Activated CD4-positive, alpha-beta T cell treated with anti-CD3 and anti-CD28 coated beads, Interleukin-2, amount 10 ng/mL, durations not matched to agents 24 days and 14 days (primary cell): ENCODE measurements at places on chromosomes 16 and 17. TPM values are rescaled to one million over a fixed set of nuclear protein-coding genes. Genes with fewer than 3 reads are reported as not detected.

DNA sequence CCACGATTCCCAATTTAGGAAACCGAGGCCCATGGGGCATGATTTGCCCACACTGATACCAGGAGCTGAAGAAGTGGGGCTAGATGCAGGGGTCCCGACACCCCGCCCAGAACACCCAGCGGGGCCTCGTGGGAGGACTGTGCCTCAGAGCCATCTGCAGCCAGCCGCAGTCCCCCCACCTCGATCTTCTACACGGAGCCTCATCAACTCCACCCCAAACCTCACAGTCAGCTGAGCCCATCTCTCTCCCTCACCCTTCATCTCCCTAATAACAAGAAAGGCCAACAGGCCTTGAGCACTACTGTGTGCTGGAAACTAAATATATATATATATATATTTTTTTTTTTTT lies 4.2 kb downstream of the ITGAE start:
- H3K36me3 ChIP-seq = no peaks in the 10 kb centered on the region
- peak overlapping the region; percentile 43 for H3K4me3 ChIP-seq
- peaks cover 31% of the 10 kb centered on the region for H3K4me1 ChIP-seq
- no peak for DNase-seq
- H3K27me3 ChIP-seq = no peaks in the 10 kb centered on the region
- H3K27ac ChIP-seq = peak overlapping the region; percentile 34

DNA sequence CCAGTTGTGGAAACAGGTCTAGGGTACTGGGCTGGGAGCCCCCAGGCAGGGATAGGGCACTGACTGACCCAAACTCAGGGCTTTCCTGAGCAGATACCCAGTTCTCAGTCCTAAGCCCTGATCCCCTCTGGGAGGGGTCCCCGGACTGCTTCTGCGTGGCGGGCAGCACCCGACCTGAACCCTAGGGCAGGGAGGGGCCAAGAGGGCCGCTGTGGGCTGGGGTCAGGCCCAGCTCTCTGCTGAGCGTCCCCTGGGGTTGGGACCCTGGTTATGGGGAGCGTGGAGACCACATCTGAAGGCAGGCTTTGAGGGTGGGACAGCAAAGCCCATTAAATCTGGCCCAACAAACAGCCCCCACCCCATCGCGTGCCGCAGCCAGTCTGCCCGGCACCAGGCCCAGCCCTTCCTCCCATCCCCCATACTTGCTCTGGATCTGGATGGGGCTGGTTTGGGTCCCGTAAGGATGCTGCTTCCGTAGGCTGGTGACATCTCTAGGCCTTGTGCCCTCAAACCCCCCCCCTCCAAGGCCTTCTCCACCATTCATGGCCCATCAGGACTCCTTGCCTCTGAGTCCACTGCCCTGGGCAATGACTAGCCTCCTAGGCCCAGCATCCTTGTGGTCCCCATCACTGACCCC lies 691 bp upstream of the FAM83G start:
- peaks cover 5% of the 10 kb centered on the region for H3K36me3 ChIP-seq
- peak overlapping the region; percentile 72 for H3K4me3 ChIP-seq
- H3K4me1 ChIP-seq = peaks cover 21% of the 10 kb centered on the region
- DNase-seq = no peak
- peak overlapping the region; percentile 69 for H3K27ac ChIP-seq

- no peak overlapping the region for H3K27ac ChIP-seq
- H3K4me3 ChIP-seq = no peak overlapping the region
Observed at GRCh38 chr16:88602091-88602490, 31.9 kb downstream of the ZC3H18 start.

DNA sequence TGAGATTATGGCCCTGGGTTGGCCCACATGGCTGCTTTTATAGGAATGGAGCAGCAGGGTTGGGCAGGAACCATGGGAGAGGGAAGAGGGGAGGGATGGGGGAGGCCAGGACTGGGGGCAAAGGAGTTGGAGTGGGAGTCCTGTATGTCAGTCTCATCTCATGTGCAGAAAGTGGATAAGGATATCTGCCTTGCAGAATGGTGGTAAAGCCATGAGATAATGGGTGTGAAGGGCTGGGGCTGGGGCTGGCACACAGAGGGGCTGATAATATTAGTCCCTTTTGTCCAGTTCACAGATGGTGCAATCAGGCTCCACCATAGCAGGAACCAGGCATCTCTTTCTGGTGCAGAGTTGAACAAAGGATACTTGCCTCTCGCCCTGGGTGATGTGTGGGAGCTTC lies 101.3 kb downstream of the MRM1 start:
- H3K27me3 ChIP-seq = peaks cover 41% of the 10 kb centered on the region
- no peak overlapping the region for H3K4me3 ChIP-seq
- H3K4me1 ChIP-seq = no peaks in the 10 kb centered on the region
- no peak overlapping the region for H3K27ac ChIP-seq
- DNase-seq = no peak

GRCh38 chr16:49307176-49307575 lies 25.5 kb upstream of the CBLN1 start:
- no peak overlapping the region for H3K4me3 ChIP-seq
- H3K27ac ChIP-seq = no peak overlapping the region
- no peak for DNase-seq
- H3K36me3 ChIP-seq = no peaks in the 10 kb centered on the region

DNA sequence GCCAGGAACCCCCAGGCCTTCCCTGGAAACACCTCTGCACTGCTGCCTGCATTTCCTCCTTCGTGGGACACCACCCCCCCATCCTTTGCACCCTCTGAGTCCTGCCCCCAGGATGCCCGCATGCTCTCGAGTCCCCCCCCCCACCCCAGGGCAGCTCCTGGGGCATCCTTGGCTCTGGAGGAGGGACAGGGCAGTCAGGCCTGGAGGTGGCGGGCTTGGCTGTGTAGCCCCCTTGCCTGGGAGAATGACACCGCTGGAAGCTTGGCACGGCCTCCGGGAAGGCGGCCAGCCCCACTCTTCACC lies 98.9 kb upstream of the GSE1 start:
- no peaks in the 10 kb centered on the region for H3K4me1 ChIP-seq
- no peak overlapping the region for H3K27ac ChIP-seq
- no peaks in the 10 kb centered on the region for H3K27me3 ChIP-seq

DNA sequence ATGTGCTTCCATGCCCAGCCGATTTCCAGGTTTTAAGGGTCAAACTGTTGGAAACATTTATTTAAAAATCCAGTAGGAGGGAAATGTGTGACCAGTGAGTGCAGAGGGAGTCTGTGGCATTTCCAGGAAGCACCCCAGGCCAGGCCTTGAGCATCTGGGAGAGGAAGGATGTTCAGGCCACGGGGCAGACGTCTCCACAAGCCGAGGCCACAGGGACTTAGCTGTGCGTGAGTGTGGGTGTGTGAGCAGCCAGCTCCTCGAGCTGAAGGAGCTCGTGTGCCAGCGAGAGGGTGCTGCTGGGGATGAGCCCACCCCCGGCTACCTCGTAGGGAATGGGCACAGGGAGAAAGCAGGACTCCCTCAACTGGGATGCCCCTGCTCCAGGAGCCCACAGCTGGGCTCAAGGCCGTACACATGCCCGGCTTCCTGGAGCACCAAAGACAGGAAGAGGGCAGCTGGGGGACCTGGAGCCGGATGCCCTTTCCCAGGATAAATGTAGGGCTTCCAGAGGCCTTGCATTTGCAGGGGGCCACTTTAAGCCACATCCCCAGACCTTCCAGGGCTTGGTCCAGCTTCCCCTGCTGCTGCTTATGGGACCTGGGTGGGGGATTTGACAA lies 12.5 kb downstream of the NPTX1 start:
- no peaks in the 10 kb centered on the region for H3K4me1 ChIP-seq
- no peak overlapping the region for H3K4me3 ChIP-seq
- H3K27me3 ChIP-seq = peaks cover 35% of the 10 kb centered on the region

DNA sequence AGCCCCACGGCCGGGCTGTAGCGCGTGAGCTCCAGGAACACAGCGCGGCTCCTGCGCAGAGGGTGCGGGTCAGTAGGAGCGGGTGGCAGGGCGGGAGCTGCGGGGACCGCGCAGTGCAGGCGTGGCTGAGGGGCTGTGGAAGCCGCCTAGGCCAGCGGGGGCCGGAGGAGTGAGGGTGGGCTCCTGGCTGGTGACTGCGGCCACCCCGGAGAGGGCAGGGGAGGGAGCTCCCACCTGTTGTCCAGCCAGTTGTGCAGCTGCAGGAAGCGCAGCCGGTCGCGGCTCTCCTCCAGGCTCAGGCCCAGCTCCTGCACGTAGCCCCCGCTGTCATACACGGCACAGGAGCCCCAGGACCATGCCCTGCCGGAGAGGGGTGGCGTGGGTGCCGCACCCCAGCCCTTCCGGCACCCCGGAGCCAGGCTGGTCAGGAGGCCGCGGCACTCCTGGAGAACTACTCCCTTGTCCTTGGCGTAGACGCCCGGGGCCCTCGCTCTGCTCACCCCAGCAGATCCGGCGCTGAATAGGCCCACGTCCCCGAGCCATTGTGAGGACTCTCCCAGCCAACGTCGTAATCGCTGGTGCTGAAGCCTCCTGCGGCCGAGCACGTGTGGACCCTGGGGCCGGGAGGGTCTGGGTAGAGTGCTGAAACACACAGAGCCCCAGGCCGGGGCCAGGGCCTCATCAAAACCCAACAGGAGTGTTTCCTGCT lies 43.9 kb downstream of the TSC2 start:
- DNase-seq = no peak
- H3K27ac ChIP-seq = no peak overlapping the region
- H3K4me3 ChIP-seq = no peak overlapping the region

GRCh38 chr16:70752426-70752825 lies 48.5 kb downstream of the VAC14 start:
- H3K4me1 ChIP-seq = peaks cover 19% of the 10 kb centered on the region
- no peak overlapping the region for H3K4me3 ChIP-seq
- peak overlapping the region; percentile 20 for H3K27ac ChIP-seq
- H3K27me3 ChIP-seq = no peaks in the 10 kb centered on the region

- H3K4me1 ChIP-seq = peaks cover 39% of the 10 kb centered on the region
- H3K4me3 ChIP-seq = no peak overlapping the region
- H3K36me3 ChIP-seq = peaks cover 7% of the 10 kb centered on the region
- no peaks in the 10 kb centered on the region for H3K27me3 ChIP-seq
- no peak overlapping the region for H3K27ac ChIP-seq
Observed at GRCh38 chr16:23502466-23502865, 7.8 kb downstream of the GGA2 start.

- H3K4me3 ChIP-seq = no peak overlapping the region
- no peak for DNase-seq
- H3K27me3 ChIP-seq = no peaks in the 10 kb centered on the region
- no peak overlapping the region for H3K27ac ChIP-seq
- no peaks in the 10 kb centered on the region for H3K36me3 ChIP-seq
Observed at GRCh38 chr16:66161942-66162341, 204.5 kb upstream of the CDH5 start.

GRCh38 chr17:81576621-81577277 lies 24.6 kb upstream of the FAAP100 start:
- DNase-seq = no peak
- H3K36me3 ChIP-seq = peaks cover 42% of the 10 kb centered on the region
- no peak overlapping the region for H3K27ac ChIP-seq
- H3K4me1 ChIP-seq = peaks cover 10% of the 10 kb centered on the region
- H3K4me3 ChIP-seq = no peak overlapping the region

GRCh38 chr16:50520451-50521245 lies 27.5 kb upstream of the NKD1 start:
- H3K27me3 ChIP-seq = peaks cover 21% of the 10 kb centered on the region
- H3K4me3 ChIP-seq = no peak overlapping the region
- no peak for DNase-seq
- H3K4me1 ChIP-seq = no peaks in the 10 kb centered on the region
- peaks cover 2% of the 10 kb centered on the region for H3K36me3 ChIP-seq

- H3K36me3 ChIP-seq = no peaks in the 10 kb centered on the region
- H3K27me3 ChIP-seq = no peaks in the 10 kb centered on the region
- H3K4me3 ChIP-seq = no peak overlapping the region
Observed at GRCh38 chr16:77660311-77660710, 62.0 kb upstream of the NUDT7 start.

DNA sequence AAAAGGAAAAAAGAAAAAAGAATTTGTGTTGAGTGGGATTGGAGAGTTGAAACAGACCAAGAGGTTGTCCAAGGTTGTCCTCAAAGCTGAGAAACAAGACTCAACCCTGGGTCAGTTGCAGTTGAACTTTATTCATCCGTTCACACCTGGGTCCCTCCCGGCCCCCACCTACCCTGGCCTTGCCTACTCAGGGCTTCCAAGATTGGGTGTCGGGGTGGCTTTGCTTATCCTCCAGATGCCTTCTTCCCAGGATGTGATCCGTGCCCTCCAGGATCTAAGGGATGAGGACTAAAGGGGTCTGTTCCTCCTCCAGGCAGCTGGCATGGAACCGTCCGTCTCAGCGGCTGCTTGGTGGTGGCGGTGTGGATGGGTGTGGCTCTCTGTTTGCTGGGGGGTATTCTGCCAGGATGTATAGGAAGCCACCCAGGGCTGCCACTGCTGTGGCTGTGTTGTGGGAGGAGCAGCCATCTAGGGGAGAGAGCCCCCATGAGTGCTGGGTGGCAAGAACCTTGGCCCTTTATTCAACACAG lies 10.3 kb upstream of the NAGPA start:
- no peak overlapping the region for H3K27ac ChIP-seq
- H3K4me1 ChIP-seq = peaks cover 2% of the 10 kb centered on the region
- no peak overlapping the region for H3K4me3 ChIP-seq
- no peak for DNase-seq
- no peaks in the 10 kb centered on the region for H3K36me3 ChIP-seq
- peaks cover 6% of the 10 kb centered on the region for H3K27me3 ChIP-seq

DNA sequence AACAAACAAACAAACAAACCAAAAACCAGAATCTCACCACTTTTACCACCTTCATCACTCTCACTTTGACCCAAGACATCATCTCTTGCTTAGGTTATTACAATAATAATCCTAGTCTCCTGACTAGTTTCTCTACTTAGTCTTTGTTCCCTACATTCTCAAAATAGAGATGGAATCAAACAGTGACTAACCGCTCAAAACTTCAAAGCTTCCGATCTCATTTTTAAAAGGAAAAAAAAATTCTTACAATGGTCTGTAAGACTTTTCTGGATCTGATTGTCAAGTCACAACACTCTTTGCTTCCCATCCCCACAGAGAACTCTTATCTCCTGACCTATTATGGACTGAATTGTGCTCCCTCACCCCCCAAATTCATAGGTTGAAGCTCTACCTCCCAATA lies 60.9 kb downstream of the SPAG9 start:
- no peak overlapping the region for H3K4me3 ChIP-seq
- peaks cover 10% of the 10 kb centered on the region for H3K36me3 ChIP-seq
- H3K27me3 ChIP-seq = no peaks in the 10 kb centered on the region
- no peak for DNase-seq
- H3K4me1 ChIP-seq = peaks cover 7% of the 10 kb centered on the region

ITGAL gene
- total RNA-seq = 264 and 267 TPM in 2 replicates

SLC6A2 gene
- total RNA-seq = not detected in 2 replicates

SEC14L5 gene
- not detected in 2 replicates for total RNA-seq

KRT31 gene
- not detected in 2 replicates for total RNA-seq

TEKT5 gene
- not detected in 2 replicates for total RNA-seq

SLC4A1 gene
- total RNA-seq = not detected in 2 replicates

MGAT5B gene
- total RNA-seq = 0.21 and 0.51 TPM in 2 replicates

CCL16 gene
- total RNA-seq = not detected in 2 replicates

NAGS gene
- total RNA-seq = 0.59 and 0.91 TPM in 2 replicates

MT1M gene
- not detected in 2 replicates for total RNA-seq

TNP2 gene
- not detected in 2 replicates for total RNA-seq

HAGHL gene
- total RNA-seq = 13.1 and 20.9 TPM in 2 replicates

PARD6A gene
- 13.5 and 14.0 TPM in 2 replicates for total RNA-seq
